ENCODE measurements at places on chromosomes 2 and 18.

DNA sequence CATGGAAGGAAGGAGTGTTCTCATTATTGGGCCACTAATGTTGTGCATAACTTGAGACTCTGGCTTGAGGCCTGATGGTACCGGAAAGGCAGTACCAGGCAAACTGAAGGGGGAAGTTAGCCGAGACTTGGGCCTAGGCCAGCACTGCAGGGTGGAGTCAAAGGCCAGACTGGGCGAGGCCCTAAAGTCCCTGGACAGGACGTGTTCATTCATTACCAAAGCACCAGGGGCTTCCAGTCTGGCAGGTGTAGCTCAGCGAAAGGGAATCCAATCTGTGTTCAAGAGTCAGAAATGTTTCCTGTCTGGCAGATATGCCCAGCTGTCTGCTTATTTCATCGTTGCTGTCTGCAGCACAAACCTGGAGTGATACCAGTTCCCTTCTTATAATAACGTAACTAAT is 4.7 kb upstream of the ITSN2 start:
- no peak for DNase-seq

GRCh38 chr2:78682781-78683180 is 342.7 kb upstream of the REG3G start:
- DNase-seq, result no peak

DNA sequence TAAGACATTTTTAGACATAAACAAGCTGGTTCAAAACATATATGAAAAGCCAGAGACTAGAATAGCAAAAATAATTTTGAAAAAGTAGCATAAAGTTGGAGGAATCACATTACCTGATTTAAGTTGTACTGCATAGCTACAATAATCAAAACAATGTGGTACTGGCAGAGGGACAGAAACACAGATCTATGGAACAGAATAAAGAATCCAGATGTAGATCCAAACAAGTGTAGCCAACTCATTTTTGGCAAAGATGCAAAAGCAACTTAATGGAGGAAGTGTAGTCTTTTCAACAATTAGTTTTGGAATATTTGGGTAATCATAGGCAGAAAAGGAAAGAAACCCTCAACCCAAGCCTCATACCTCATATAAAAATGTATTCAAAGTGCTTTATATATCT is 278.7 kb upstream of the ZNF521 start:
- no peak for DNase-seq

GRCh38 chr2:40962026-40962425 is 510.1 kb upstream of the SLC8A1 start:
- no peak for DNase-seq

- no peak for DNase-seq
These were observed 19.1 kb downstream of the LIMS1 start for GRCh38 chr2:108553209-108553919.

DNA sequence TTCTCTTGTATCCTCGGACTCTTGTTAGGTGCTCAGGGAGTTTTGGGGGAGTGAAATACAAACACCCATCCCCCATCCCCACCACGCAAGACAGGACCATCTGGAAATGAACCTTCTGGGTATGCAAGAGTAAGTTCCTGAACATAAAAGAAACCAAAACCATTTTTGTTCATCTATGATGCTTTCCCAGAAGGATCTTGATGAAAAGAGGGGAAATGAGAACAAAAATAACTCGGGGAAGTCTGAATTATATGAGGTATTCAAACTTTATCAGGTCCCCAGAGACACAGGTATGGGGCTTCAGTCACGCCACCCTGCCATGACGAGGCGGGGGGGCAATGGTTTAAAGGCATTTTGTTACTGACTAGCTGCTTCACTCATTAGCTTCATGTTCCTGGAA is 68.6 kb upstream of the DNMT3A start:
- DNase-seq, result no peak

- DNase-seq, result no peak
These were observed 119.5 kb upstream of the MCFD2 start for GRCh38 chr2:47034973-47035609.

- no peak for DNase-seq
These were observed 7.2 kb upstream of the DYM start for GRCh38 chr18:49467599-49467998.

- no peak for DNase-seq
These were observed 123.6 kb downstream of the LRATD1 start for GRCh38 chr2:14756122-14756541.

DNA sequence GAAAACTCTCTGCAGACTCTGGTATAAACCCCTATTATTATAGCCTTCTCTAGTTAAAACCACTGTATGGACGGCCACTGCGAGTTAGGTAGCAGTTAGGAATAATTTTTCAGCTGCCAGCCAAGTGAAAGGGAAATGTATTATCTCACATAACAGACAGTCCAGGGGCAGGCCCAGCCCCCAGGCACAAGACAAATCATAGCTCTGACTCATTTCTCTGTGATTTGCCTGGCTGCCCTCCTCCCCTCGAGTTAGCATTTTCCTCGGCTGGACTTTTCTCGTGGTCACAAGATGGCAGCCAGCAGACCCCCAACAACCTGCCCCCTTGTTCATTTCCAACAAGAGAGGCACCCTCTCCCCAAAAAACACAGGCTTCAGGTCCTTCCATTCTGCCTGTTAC is 10.5 kb downstream of the VIT start:
- DNase-seq, result no peak
